ENCODE measurements at places on chromosomes 1 and 21. TPM values are rescaled to one million over a fixed set of nuclear protein-coding genes. Genes with fewer than 3 reads are reported as not detected.

RHBG gene
- polyA plus RNA-seq, result 10.0 TPM

PRDM16 gene
- 7.2 TPM for polyA plus RNA-seq

C1QC gene
- 14.5 TPM for polyA plus RNA-seq

DYRK1A gene
- 58.0 TPM for polyA plus RNA-seq

JAM2 gene
- polyA plus RNA-seq, result 11.8 TPM

Measured in left renal pelvis (tissue), 4 donors.